WTC11 (cell line): ENCODE measurements at places on chromosomes 2 and 18.

DNA sequence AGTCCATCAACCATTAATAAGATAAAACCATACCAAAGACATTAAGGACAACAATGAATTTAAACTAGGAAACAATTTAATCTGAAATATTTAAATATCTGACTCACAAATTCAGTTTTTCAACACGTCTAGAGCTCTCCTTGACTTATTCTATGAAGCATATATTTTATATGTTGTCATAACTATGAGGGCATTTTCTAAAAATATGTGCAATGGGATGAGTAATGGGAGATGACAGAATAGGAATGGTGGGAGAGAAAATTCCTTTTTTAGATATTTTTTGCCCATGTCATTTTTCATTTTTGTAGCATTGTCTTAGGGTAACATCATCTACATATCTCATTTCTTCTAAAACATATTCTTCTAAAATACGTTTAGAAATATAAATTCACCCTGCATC, 79.2 kb upstream of the CDH2 start:
- DNase-seq: no peak

DNA sequence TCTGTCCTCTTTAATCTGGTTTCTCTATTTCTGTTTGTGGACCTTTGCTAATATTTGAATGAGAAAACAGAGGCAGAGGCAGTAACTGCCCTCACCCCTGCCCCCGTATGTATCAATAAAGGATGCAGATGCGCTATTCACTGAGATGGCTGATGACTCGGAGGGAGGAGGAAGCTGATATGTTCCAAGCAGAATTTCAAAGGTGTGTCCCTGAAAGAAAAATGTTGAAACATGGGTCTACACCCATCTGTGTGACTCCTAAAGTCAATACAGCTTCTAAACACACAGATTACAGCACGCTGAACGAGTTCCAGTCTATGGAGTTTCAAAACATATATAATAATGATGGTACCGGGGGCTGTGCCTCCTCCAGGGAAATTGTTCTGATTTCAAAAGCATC, 38.8 kb downstream of the EPHA4 start:
- DNase-seq: no peak

- DNase-seq: no peak
Observed at GRCh38 chr2:105578166-105578565, 166.5 kb upstream of the NCK2 start.

DNA sequence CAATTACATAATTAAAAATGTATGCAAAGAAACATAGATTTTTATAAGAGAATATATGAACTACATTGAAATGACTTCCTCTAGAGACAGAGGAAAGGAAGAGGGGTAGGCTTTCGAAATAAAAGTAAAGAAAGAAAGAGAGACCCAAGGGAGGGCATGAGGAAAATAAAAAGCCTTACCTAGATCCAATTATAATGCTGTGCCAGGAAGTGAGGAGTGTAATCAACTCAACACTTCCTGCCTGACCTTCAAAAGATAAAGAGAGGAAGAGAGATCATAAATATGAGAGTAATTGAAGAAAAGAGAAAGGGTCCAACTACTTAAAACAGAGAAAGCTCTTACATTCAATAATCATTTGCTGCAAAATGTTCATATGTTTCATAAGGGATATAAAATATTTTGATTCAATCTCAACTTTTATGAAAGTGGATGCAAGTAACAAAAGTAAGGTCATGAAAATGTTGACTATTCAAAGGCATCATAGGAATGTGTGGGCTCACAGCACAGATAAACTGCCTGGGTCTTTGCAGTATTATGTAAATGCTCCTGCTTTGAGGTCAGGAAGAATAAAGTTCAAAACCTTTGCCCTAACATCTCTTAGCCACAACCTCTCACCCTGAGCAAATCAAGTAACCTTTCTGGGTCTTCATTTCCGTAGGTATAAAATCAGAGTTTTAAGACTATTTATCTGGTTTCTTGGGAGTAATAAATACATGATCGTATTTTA, 1237.7 kb downstream of the LRP1B start:
- no peak for DNase-seq

DNA sequence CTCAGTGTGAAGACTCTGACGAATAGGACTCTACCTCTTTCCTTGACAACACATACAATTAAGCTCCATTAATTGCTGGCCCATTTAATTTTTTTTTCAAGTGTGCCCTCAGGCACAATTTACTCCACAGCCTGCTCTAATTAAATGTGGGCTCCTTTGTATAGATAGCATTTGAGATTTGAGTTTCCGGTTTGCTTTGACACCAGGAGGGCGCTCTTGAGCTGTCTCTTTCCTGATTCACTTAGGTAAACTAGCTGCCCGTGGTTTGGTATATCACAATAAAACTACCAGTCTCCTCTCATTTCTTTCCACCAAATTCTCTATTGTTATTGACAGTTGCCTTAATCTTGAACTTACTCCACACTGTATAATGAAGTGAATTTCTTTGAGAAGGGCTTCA, 666.0 kb downstream of the DSC3 start:
- peak; percentile 62 for DNase-seq

DNA sequence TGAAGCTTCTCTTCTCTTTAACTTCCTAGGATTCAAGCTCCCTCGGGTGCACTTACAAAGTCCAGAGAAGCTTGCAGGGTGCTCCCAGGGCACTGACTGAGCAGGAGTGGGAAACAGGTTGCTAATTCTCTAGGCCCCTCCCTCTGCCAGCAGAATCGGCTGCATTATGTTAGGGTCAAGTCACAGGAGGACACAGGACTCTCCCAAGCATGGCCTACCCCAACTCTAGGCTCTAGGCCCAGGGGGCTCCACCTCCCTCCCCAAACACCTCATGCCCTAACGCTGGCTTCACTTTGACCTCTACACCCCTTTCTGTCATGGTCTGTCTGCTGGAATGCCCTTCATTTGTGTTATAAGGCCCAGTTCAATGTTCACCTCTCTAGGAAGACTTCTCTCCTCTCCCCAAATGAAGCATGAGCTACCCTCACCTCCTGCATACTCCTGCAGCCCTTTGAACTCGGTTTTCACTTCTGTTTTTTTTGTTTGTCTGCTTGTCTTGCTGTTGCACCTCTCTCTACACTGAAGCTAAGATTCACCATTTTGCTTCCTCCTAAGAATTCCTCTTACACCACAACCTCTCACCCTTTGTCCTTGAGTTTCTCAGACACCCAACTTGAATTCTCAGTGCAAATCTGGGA, 521.8 kb upstream of the ID2 start:
- DNase-seq: no peak

DNA sequence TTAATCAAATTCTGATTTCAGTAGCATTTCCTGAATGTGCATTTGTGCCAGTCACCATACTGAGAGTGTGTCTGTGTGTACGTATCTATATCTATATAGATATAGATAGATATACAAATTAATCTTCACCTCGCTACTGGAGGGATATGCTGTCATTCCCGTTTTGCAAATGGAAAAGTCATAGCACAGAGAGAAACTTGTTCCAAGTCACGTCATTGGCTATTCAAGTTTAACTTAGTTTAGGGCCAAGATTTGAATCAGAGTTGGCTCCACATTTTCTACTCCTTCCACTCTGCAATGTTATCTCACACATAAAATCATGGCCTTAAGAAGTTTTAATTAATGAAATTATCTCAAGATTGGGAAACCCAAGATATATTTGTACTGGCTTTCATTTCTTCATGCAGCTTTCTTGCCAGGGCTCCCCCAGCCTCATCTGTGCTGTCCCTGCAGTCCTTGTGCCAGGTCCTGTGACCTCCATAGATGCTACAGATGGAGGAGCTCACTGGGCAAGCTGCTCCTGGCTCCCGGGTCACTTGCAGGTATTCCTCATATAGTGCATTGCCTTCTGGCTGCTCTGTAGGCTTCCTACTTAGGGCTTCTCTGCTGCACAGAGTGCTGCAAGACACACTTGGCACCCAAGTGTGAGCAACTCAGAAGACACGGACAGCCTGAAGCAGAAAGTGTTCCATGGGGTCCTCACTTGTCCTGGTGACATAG, 245.8 kb downstream of the KCNS3 start:
- no peak for DNase-seq

DNA sequence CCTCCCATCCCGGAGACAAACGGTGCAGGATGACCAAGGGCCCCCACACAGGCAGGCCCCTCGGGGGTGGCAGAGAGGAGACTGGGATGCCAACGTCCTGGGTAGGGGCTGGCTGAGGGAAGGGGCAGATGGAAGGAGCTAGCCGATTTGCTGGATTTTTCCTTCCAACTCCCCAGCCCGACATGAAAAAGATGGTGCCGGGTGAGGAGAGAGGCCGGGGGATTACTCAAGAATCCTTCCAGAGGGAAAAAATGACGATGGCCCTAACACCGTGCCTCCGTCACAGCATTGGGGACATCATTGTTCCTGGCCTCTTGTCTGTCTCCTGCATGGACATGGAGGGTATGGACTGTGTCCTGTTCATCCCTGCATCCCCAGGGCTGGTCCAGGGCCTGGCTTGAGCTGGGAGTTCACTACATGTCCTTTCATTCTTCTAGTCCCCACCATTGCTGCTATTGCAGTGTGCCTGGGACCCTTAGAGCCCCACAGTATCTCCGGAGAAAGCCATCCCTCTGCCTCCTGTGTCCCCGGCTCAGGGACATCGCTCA, 217.7 kb downstream of the TNS1 start:
- DNase-seq: no peak

GRCh38 chr2:176122683-176123410, at the start of gene HOXD9:
Gene HOXD9 (plus strand): TSS chr2:176122719. CDS start chr2:176122769, 50 bp downstream.
- peak; percentile 57 for DNase-seq

GRCh38 chr2:54655046-54655809, 68.2 kb upstream of the EML6 start:
- DNase-seq: no peak

DNA sequence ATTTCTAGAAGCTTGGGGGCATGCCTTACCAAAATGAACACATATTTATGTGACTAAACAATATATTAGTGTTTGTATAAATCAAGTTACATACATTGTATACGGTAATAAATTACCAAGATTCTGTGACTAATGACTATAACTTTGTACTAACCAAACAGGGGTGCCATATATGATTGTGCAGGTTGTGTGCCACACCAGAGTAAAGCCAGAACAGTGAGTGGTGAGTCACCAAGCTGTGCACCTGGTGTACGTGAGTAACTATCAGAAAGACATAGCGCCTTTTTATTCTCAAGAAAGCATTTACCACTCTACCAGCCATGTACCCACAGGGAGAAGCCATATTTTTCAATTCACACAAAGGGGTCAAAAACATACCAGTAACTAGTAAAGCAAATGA, 453.2 kb upstream of the PIK3C3 start:
- no peak for DNase-seq

DNA sequence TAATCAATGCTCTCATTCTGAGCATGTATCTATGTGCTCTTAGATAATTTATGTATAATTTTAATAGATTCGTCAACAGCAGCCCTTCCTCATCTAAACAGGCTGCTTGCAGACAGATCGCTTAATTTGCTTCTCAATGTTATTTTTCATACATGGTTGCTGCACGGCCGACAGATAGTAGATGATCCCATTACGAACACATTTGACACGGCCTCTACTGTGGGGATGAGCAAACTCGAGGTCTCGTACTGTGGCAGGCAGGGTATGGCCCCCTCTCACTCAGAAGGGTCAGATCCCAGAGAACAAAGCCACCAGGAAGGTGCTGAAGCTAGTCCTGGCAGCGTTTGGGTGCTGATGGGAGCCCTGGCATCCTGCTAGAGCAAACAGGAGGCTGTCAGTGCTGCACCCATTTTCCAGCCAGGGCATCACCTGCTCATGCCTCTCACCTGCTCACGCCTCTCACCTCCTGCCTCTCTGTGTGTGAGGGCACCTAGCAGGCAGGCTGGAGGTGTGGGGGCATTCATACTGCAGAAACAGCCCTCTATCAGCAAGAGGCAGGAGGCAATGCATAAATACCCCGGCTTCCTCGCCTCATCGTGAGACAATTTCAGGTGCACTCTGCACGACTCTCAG, 80.0 kb downstream of the KLHL29 start:
- DNase-seq: no peak

DNA sequence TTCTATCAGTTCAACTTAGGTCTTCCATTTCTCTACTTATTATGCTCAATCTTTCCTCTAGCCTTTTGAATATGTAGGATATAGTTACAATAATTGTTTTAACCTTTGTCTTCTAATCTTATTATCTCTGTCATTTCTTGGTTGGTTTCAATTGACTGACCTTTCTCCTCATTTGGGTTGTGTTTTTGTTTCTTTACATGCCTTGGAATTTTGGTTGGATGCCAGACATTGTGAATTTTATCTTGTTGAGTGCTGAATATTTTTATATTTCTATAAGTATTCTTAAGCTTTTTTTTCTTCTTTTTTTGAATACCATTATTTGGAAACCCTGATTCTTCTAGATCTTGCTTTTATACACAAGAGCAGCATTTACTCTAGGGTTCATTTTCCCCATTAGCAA, 30.7 kb upstream of the TMEM247 start:
- no peak for DNase-seq

DNA sequence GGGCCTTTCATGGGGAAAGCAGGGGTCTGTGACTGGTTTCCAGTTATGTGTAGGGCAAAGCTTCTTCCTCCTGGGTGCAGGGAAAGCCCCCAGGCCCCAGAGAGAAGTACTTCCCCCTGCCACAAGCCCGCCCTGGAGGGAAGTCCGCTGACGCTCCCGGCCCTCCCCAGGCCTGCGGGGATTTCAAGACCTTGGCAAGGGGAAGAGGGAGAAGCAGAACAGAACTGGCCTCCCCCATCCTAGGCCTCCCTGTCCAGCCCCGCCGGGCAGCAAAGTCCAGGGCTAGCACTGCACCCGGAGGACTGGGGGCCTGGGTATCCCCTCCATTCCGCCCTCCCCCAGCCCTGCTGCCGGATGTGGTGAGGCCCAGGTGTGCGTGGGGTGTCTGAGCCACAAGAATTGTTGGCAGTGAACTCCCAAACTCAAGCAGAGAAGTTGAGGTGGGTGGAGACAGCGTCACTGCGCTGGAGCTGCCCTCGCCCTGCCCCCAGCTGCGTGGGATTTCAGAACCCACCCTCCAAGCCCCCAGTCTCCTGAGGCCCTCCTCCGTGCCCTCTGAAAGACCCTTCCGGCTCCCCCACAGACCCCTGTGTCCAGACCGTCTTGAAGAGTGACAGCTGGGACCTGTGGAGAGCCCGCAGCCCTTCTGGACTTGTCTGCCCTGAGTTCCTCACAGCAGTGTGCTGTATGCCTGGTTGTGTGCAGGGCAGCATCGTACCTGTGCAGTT, 1.1 kb upstream of the DUSP2 start:
- no peak for DNase-seq

DNA sequence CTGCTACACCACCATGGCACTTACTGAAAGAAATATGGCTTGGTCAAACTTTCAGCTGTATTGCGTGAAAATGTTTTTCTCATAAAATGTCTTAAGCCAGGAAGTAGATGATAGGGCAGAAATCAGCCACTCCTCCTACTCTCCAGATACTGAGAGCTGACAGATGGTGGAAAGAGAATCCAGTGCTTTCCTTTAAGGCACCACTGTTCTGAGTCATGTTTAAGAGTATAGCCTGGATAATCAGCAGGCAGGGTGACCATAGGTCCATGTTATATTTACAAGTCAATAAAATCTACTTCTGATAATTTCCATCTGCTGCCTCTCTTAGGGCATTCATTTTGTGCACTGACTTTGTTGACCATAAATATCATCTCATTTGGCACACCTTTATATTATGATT, 21.9 kb downstream of the ARPC2 start:
- DNase-seq: no peak

- no peak for DNase-seq
Observed at GRCh38 chr2:218833023-218833609, 1.5 kb upstream of the PRKAG3 start.

GRCh38 chr2:100560216-100560830, 2.5 kb upstream of the PDCL3 start:
- DNase-seq: no peak
